Fibroblast of the aortic adventitia (primary cell): ENCODE measurements at places on chromosomes 4 and X. TPM values are rescaled to one million over a fixed set of nuclear protein-coding genes. Genes with fewer than 3 reads are reported as not detected.
A peak's percentile ranks its signal among the peaks of the same experiment; 100 is the strongest.

DNA sequence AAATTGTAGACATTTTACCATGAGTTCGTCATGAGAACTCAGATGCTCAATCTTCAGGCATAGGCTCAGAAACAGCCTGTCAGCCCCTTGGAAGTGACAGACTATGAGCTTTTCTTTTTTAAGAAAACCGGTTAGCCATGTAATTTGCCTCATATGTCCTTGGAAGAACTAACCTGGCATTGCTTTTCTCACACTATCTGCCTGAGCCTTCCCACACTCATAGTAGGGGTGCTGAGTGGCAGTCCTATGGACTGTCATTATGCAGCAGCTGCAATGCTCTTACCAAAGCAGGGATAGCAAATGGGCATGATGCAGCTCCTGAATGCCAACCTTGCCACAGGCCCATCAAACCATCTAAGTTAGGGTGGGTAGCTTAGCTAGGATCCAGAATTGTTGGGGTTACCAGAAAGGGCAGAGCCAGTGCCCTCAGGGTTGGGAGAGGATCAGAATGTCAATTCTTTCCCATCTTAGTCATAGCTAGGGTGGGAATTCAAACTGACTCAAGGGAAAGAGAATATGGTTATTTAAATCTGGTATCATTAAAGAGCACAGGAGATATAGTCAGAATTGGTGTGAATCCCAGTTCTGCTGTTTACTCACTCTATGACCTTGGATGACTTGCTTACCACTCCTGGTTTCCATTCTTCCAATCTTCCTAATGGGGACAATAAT is 230.6 kb upstream of the CPEB2 start:
- DNase-seq = no peak

DNA sequence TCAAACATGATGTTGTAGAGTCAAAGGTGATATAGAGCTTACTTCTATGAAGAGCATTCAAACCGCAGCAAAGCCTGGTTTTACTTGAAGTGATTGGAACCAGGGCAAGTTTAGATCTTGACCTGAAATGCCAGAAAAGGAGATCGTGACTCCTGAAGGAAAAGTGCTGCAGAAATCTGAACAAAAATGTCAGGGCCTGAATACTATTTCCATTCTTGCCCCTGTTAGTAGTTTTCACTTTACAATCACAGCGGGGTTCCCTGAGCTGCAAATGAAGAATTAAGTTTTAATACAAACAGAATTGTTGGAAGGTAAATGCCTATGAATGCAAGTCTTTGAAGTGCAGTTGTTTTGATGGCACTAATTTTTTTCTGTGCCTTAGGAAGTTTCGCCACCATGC is 4.1 kb downstream of the SLIT2 start:
- DNase-seq = peak; percentile 56

DNA sequence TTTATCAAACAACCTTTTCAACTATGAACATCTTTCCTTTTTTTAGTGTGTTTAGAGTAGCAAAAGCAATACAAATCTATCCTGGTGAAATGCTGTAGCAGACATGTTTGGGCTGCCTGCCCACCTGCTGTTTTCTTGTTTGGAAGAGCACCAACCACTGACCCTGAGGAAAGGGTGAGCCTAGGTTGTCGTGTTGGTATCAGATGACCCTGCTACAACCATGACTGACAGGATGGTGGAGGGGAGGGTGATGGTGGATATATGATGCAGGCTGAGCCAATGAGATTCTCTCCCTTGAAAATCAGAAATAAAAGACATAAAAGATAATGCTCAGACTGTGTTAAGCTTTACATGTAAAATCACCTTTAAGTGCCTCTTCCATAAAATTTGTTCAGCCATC is 201.2 kb downstream of the NPNT start:
- DNase-seq = no peak

DNA sequence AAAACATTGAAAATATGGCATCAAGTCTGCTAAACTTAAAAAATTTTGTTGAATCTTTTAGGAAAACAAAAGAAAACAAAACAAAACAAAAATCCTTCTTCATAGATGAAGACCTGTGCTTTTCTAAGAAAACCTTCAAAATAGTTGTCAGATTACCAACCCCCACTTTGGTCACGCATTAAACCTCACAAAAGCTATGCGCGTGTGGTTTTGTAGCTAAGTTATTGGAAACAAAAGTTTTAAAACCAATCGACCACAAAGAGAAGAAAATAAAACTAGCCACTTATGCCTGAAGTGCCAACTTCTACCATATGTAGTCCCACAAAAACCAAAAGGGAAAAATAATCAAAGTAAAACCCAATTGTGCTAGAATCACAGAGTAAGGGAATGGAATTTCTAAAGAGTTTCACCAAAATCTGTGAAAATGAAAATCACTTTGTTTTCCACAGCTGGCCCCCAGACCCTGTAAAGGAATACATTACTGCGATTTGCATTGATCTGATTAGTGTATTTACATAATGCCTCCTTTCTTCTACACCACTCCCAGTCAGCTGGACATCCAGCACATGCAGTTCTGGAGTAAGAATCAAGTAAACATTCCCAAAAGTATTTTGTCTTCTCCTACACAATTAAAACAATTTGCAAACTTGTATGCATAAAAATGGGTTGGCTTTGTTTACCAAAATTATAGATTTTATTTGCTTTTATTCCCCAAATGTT is 330.1 kb upstream of the DKK2 start:
- no peak for DNase-seq

FAAH2 gene
- total RNA-seq = under 0.01 TPM in 1 of 2 replicates, not detected in the other

SMIM10 gene
- 5.0 and 6.6 TPM in 2 replicates for total RNA-seq

PLAC8 gene
- total RNA-seq = 0.36 and 1.1 TPM in 2 replicates

CTAG1B gene
- not detected in 2 replicates for total RNA-seq

SRPX2 gene
- total RNA-seq = 22.0 and 26.8 TPM in 2 replicates

KCNIP4 gene
- total RNA-seq = 0.82 and 1.7 TPM in 2 replicates
